ENCODE measurements at places on chromosomes 5 and 9. TPM values are rescaled to one million over a fixed set of nuclear protein-coding genes. Genes with fewer than 3 reads are reported as not detected.

LCN15 gene
- not detected for total RNA-seq

CDX1 gene
- total RNA-seq = not detected

DNA sequence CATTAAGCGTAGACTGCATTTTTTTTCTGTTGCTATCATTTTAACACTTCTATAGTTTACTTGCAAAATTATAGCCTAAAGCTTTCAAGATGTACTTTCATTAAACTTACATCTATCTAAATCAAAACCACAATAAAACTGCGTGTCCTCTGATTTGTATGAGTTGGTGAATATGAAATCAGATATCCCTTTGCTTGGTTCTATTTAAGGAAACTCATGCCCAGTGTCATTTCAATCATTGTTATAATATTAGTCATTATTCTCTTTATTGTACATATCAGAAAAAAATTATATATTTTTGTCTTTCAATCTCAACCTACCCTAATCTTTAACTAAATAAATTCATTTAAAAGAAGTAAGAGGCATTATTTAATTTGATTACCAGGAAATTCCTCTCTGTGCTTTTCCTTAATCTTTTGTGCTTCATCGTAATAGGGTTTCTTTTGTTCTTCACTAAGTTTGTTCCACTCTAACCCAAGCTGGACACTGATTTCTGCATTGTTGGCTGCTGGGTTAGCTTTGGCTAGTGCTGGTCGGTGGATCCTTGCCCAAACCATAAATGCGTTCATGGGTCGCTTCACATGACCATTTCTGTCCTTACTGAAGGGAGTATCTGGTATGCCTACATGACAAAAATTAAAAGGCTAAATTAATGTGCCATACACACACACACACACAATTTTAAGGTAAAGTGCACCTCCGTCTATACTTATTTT lies 3.8 kb downstream of the SOX30 start:
- DNase-seq = no peak

DNA sequence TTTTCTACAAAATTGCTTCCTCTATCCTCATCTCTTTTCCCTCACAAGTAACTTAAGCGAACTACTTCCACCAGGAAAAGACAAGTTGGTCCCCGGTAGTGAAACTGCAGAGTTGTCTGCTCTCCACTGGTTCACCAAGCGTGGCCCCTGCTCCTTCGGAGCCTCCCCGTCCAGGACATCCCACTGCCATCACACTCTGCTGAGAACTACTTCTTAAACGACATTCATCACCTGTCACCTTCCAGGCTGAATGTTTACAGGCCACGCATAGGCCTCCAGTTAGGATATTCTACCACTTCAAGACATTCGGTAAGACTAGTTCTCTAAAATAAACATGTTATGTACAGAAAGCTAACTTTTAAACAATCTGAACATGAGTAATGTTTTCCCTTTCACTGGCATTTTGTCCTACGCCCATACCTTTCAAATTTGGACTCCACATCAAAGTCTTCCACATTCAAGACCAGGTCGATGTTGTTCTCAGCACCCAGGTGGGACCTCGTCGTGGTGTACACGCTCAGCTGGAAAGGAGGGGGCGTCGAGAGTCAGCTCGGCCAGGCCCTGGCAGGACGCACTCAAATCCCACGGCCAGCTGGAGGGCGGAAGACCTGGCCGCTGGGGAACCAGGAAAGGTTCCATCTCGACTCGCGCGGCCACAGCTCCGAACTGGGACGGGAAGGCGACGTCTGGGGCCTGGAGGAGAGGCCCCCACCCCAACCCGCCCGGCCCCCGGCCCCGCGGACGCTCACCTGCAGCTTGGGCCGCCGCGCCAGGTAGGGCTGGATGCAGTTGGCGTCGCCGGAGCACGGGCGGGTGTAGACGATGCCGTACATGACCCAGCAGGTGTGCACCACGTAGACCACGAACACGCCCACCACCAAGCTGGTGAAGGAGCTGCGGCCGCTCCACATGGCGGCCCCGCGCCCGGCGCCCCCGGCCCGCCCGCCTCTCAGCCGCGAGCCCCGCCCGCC lies 683 bp downstream of the CLPTM1L start:
- peak; percentile 29 for DNase-seq

- no peak for DNase-seq
Measured at GRCh38 chr5:122237906-122238305, 74.1 kb upstream of the SNCAIP start.

DNA sequence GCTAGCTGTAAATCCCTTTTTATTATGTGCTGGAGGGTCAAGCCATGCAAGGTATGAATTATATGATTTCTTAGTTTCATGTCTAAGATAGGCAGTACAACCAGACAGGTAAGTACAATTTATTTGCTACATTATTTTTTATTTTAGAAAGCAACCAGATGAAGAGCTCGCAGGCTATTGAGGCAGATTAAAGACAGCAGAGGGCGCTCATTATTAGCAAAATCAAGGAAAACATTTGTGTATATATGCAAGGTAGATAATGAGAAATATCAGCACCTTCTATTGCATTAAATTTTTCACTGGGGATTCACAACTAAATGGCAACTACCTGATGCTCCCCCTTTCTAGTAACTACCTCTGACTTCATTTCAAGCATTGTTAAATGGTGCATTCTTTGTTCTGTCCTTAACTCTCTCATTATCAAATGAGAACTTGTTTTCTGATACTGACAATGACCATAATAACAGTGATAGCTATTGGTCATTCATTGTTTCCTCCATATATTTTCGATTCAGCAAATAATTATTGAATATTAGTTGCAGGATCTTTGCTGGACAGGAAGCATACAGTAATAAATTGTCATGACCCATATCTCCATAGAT lies 8.6 kb downstream of the SCGB3A2 start:
- no peak for DNase-seq

- DNase-seq = no peak
Measured at GRCh38 chr9:130423272-130423671, 21.5 kb upstream of the ASS1 start.

DNA sequence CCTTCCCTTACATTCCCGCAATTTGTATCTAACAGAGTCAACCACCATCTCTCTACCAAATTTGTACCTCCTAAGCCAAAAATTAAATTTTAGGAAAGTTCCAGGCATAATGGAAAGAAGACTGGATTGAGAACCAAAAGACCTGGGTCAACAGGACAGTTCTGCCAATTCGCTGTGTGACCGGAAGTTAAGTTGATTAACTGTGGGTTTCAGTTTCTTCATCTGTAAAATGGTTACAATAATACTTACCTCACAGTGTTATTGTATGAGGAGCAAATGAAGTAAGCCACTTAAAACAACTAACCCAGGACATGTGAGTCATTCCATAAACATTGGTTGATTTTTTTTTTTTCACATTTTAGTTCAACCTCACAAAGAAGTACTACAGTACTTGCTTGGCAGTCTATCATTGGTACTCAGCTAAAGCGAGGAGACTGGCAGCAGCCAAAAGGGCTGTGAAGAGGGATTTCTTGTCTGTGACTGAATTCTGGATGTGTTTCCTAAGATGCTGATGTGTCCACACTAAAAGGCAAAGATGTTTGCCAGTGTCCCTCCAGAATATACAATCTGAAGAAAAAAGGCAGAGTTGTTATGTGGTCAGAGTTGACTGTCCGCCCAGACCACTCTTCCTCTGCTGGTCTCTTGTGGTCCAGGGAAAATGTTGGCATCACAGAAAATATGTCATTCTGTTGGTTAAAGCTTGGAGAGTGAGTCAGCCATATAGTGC lies 198.6 kb downstream of the TLE1 start:
- no peak for DNase-seq

GRCh38 chr9:135677641-135678168 lies 14.6 kb downstream of the LCN9 start:
- no peak for DNase-seq

GRCh38 chr9:71557310-71557709 lies 211.0 kb downstream of the CEMIP2 start:
- DNase-seq = no peak

GRCh38 chr5:23627976-23628375 lies 120.6 kb downstream of the PRDM9 start:
- no peak for DNase-seq

DNA sequence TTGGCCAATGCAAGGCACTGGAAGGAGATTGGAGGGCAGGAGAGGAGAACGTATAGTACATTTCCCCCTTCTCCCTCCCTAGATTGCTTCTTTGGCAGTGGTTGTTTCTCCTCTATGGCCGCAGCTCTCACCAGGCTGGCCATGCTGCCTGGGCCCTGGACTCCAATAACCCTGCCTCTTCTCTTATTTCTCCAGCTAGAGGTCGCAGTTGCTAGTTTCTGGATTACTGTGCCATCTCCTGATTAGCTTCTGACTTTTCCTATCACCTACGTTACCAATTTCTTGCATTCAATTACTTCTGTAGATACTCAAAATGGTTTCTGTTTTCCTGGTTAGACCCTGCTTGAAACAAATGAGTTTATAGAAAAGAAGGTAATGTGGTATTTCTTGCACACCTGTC lies 2.4 kb upstream of the MACIR start:
- no peak for DNase-seq

Measured in natural killer cell treated with Interleukin-12 subunit alpha and Interleukin-12 subunit beta and Interleukin-15 and Interleukin-18, amount 100 ng/mL, for 72 hours (primary cell).